ENCODE measurements at places on chromosomes 7 and 10. TPM values are rescaled to one million over a fixed set of nuclear protein-coding genes. Genes with fewer than 3 reads are reported as not detected.

GRCh38 chr10:52779541-52780390, 7.2 kb upstream of the MBL2 start:
- peak; percentile 91 for DNase-seq

DNA sequence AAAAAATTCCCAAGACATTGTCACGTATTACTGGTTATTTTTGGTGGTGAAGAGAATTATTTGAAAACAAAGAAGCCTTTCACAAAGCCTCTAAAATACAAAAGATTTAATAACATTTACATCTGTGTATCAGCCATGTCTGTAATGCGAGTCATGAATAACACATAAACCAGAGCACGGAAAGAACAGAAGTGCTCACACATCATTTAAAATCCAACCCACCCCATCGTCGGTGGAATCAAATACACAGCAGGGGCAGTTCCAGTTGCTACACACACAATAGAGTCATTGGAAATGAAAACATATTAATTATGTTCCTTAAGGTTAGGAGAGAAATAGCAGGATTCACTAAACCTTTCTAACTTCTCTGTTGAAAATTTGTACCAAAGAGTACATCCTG, 1097.3 kb downstream of the KCNMA1 start:
- DNase-seq: no peak

DNA sequence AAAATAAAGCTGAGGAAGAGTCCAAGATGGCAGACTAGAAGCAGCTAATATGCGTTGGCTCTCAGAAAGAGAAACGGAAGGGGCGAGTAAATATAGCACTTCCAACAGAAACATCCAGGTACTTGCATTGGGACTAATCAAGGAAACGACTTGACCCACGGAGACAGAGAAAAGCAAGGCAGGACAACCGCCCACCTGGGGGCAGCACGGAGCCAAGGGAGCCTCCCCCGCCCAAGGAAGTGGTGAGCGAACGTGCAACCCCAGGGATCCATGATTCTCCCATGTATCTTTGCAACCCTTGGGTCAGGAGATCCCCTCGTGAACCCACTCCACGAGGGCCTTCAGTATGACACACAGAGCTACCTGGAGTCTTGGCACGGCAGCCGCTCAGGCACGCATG, 45.4 kb upstream of the GRM3 start:
- no peak for DNase-seq

- DNase-seq: no peak
These were observed 617.7 kb upstream of the ANKRD30A start for GRCh38 chr10:36507715-36508114.

- DNase-seq: no peak
These were observed 162.6 kb downstream of the ADARB2 start for GRCh38 chr10:1574719-1575118.

- no peak for DNase-seq
These were observed 29.3 kb upstream of the ADD3 start for GRCh38 chr10:109978481-109978880.

DNA sequence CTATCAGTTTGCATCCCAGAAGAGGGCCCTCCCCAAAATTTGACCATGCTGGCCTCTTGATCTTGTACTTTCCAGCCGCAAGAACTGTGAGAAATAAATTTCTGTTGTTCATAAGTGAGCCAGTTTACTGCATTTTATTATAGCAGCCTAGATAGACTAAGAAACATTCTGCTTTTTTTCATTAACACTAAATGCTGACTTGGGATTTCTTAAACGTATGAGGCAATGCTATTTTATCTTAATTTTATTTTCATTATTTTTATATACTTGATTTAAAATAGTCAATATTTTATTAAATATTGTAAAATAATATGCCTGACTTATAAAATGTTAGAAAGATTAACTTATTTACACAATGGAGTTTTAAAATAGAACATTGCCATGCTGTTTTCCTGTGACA, 341.8 kb upstream of the CNTNAP2 start:
- no peak for DNase-seq

GRCh38 chr10:104582602-104582951, 58.5 kb upstream of the SORCS3 start:
- no peak for DNase-seq

DNA sequence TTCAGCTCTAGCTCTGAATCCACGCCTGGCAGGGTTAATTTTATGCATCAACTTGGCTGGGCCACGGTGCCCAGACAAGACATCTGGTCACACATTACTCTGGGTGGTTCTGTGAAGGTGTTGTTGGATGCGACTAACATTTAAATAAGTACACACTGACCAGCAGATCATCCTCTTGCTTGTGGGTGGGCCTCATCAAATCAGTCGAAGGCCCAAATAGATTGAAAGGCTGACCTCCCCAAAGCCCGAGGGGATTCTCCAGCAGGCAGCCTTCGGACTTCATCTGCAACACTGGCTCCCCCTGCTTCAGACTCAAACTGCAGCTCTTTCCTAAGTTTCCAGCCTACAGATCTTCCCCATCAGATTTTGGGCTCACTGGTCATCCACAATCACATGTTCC, 53.6 kb downstream of the SFMBT2 start:
- DNase-seq: no peak

- peak; percentile 61 for DNase-seq
These were observed 53.7 kb upstream of the IGFBP3 start for GRCh38 chr7:45974540-45975360.

DNA sequence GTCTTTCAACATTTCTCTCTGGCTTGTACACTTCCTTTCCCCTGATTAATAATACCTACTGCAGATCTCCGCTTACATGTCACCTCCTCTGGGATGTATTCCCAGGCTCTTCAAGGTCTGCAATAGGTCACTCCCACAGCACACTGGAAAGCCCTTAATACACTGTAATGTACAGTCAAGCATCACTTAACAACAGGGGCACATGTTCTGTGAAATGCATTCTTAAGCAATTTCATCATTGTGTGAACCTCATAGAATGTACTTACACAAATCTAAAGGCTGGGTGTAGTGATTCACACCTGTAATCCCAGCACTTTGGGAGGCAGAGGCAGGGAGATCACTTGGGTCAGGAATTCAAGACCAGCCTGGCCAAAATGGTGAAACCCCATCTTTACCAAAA, 1.9 kb downstream of the COX15 start:
- DNase-seq: no peak

DNA sequence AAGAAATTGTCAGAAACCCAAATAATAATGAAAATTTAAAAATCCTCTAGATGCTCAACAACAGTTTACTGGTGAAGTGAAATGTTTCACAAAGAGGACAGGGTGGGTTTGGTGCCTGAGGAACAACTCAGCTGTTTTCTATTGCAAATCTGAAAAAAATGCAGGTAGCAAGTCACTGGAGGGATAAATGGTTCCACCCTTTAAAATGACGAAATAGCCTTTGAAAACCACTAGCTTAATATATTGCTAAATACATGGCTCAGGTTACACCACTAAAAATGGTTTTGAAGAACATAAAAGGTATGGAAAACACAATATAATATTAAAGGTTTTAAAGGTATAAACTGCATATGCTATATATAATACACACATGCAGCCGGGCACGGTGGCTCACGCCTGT, 69.5 kb downstream of the LMBR1 start:
- DNase-seq: no peak

DNA sequence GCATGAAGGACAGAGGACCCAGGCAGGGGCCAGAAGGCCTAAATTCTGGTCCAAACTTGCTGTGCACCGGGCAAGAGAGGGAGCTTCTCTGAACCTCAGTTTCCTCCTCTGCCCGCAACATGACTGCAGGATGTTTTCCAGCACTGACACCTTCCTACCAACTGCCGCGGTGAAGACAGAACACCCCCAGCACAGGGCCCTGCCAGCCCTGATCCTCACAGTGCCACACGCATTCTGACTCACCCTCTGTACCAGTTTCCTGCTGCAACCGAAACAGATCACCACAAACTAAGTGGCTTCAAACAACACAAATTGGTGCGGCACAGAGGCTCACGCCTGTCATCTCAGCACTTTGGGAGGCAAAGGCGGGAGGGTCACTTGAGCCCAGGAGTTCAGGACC, 18.1 kb downstream of the MAD1L1 start:
- peak; percentile 59 for DNase-seq

DNA sequence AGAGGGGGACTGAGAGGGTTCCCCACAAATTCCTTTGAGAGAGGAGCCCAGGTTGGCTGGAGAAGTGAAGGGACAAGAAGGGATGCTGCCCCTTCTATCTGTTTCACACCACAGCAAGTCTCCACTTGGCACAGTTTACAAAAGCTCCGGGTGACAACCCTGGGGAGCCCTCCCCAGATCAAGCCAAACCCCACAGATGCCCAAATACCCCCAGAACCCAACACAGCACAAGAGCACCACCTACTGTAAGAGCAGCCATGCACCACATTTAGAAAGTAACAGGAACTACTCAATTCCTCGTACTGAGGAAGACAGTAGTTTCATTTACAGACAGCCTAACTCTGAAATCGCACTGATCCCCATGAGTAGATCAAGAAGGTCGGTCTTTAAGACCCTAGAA, 67.8 kb upstream of the ATP6V0A4 start:
- DNase-seq: peak; percentile 72

GRCh38 chr10:70272925-70273316, 10.9 kb downstream of the NPFFR1 start:
- DNase-seq: no peak

GRCh38 chr10:70967591-70968587, 79.5 kb upstream of the PCBD1 start:
- DNase-seq: no peak

- no peak for DNase-seq
These were observed 82.7 kb downstream of the SLC25A13 start for GRCh38 chr7:96238976-96239766.

GRCh38 chr7:100914879-100915447, 19.3 kb upstream of the ACHE start:
- DNase-seq: no peak

DNA sequence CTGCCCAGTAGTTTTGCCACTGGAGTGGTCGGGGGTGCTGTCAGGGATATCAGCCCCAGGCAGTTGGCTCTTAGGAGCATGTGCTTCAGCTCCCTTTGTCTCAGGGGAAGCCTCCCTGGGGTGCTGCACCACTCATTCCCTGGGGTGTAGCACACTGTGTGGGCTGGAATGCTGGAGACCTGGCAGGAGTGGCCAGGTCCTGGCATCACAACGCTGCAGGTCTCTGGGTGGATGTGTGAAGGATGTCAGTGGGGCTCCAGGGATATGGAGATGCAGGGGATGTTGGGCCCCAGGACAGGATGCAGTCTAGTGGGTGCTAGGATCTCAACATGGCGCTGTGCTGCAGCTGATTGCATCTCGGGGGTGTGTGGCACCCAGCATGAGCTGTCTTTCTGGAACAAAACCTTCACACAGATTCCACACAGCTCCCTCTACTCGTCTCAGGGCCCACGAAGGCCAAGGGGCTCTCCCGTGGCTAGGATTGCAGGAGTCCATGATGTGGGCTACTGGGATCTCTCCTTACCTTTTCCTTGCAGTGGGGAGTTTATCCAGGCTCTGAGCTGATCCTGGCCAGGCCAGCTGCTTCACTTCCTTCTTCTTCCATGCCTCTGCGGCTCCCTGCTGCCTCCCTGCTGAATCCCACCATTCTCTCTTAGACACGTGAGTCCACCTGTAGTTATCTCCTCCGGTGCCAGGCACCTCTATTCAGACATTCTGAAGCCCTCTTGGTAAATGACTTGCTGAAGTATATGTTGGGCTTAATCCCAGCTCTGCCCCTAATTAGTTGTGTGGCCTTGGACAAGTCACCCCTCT, 295.1 kb downstream of the RPS24 start:
- DNase-seq: no peak

DNA sequence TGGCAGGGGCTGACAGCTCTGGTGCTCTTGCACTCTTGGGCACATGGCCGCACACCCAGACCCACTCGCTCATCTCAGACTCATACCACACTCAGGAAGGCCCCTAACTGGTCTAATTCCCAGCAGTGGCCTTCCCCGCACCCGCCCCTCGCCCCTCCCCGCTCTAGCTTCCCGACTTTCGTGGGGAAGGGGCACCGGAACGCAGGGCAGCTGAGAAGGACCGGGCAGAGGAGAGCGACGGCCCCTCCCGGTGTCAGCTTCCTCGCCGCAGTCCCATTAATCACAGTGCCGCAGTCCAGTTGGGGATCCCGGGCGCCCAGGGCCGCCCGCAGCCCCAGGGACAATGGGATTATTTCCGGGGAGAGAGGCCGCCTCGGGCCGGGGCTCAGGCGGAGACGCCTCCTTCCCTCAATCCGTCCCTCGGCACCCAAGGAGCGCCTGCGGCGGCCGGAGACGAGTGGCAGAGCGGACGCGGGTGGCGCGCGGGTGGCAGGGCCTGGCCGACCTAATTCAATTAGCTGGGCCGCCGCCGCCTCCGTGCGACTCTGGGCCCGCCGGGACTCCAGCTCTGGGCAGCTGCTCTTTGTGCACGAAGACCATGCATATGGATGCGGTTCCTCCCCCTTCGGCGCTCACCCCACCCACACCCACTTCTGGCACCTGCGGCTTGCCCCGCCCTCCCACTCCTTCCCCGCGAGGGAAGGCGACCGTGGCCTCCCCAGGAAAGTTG, 7.8 kb upstream of the TLX1 start:
- peak; percentile 68 for DNase-seq

DNA sequence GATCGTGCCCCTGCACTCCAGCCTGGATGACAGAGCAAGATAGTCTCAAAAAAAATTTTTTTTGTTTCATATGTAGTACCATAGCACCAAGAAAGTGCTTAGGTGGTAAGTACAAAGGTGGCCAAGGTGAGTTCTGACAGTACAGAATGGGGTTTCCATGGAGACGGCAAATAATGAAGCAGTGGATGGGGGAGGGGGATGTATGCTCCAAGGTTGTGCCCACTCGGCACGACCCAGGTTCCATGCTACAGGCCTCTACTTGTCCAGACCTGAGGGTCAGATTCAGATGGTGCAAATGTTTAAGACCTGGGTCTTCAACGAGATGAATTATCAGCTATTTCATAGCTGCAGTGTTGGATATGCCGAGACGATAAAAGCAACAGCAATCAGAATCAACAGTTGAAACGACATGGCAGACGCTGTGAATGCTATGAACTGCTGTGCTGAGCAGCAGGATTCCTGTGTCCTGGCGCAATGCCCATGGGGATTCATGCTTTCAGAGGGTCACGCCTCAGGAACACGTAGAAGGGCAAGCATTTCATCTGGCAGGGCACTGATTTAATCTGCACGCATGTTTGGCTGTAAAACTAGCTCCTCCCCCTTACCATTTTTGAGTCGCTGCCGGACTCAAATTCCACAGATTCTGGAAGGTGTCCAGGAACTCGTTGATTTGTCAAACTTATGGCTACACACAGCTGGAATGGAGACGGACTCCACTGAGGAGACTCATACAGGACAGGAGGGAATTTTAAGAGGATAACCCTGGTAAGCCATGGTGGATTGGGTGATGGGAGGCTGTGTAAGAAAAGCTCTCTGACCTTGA, 256.5 kb downstream of the FRMD4A start:
- peak; percentile 92 for DNase-seq

GRCh38 chr10:123479640-123480039, 186.5 kb upstream of the GPR26 start:
- DNase-seq: no peak

GRCh38 chr10:75417522-75417927, 13.9 kb upstream of the LRMDA start:
- DNase-seq: no peak

Gene MYL10
- not detected for total RNA-seq

Gene ELN
- total RNA-seq: 69.1 TPM

Gene MINDY3
- 36.6 TPM for total RNA-seq

Gene BAIAP2L1
- 10.5 TPM for total RNA-seq

Gene AS3MT
- total RNA-seq: 6.2 TPM

Gene TFEC
- total RNA-seq: under 0.01 TPM

Gene PDK4
- total RNA-seq: 0.36 TPM

Data from osteoblast (primary cell).